ENCODE measurements at places on chromosomes 3 and 15.

GRCh38 chr3:3632449-3632848, 166.8 kb upstream of the LRRN1 start:
- no peak for DNase-seq

DNA sequence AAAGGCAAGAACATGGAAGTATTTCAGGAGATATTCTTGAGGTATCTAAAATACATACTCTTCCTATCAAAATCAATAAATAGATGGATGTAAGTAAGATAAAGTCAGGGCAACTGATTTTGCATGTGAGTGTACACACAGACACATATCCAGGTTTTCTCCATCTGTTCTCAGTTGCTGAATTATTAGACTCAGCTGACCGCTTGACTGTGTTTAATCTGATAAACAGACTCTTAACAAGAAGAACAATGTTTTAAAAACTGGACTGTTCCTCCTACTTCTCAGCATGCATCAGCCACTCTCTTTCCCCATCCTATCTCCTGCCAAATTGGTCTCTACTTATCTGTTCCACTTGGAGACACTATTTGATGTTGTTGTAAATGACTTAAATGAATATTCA, 73.5 kb downstream of the GOLGA8G start:
- no peak for DNase-seq

DNA sequence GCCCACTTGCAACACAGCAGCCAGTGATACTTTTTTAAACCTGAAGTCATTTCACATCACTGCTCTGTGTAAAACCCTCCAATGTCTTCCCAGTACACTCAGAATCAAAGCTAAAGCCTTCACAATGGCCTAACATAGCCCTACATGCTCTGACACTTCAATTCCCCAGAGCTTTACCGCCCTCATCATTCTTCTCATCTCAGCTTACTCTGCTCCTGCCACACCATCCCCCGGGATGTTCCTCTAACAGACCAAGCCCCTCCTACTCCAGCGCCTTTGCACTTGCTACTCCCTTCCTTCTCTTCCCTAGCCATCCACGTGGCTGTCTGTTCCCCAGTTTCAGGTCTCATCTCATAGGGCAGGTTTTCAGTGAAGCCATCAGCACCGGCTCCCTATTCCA, 194.0 kb downstream of the SSR3 start:
- no peak for DNase-seq

DNA sequence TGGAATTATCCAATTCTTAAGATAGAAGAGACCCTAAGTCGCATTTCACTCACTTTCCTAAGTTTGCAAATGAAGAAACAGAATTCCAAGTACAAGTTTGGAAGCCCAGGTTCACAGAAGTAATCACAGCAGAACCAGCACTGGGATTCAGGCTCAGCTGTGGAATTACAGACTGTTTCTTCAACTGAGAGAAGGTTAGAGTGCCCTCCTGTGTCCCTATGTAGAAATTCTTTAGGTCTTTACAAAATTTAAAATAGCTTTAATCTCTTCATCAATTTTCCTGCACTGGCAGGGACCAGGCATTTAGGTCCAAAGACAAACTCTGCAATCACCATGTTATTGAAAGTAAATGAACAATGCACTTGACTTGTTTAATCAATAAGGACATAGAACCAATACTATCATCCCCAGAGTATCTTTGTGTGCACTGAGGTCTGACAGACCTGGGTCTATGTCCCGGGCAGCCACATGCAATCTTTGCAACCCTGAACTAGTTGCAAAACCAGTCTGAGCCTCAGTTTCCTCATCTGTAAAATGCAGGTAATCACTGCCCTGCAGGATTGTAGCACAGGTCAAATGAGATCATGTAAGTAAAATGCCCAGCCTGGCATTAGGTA, 96.3 kb upstream of the ZBED2 start:
- no peak for DNase-seq

GRCh38 chr3:14391033-14391432, 11.4 kb upstream of the SLC6A6 start:
- no peak for DNase-seq

GRCh38 chr15:88901508-88902220, 6.3 kb upstream of the HAPLN3 start:
- DNase-seq, result no peak

DNA sequence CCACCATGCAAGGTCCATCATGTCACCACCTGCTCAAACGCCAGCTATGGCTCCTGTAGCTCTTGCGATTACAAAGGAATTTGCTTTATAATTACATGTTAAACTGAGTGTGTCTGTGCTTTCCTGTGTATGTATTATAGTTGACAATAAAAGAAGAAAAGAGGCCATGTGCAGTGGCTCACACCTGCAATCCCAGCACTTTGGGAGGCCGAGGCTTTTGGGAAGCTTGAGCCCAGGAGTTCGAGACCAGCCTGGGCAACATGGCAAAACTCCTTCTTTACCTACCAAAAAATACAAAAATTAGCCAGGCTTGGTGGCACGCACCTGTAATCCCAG, 27.0 kb downstream of the ATRIP start:
- DNase-seq, result no peak

DNA sequence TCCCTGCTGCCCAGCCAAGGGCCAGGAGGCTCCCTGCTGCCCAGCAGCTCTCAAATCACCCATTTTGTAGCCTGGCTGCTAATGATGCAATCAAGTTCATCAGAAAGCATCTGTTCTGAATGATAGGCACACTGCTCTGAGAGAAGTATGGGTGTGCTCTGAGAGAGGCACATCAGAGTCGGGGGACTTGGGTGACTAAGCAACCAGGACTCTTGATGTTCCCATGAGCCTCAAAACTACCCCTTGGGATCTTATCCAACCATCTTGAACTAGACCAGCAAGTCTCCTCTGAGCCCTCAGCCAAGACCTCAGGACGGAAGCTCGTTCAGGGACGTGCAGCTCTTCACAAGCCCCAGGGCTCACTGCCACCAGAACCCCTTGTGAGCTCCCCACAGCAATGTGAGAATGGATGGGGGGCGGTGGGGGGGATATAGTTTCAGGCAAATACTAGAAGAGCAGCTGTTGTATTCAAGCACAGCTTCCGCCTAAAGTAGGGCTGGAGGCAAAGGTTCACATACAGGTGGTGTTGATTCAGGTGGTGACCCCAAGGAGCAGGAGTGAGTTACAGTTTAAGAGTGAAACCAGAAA, 52.2 kb upstream of the HES1 start:
- DNase-seq, result no peak

- no peak for DNase-seq
These were observed 5.9 kb downstream of the SLC49A4 start for GRCh38 chr3:122800706-122801237.

- no peak for DNase-seq
These were observed 635.1 kb upstream of the MDFIC2 start for GRCh38 chr3:70947579-70947978.

Measured in vagina (tissue), 2 donors.